ENCODE measurements at places on chromosomes 4 and X.

DNA sequence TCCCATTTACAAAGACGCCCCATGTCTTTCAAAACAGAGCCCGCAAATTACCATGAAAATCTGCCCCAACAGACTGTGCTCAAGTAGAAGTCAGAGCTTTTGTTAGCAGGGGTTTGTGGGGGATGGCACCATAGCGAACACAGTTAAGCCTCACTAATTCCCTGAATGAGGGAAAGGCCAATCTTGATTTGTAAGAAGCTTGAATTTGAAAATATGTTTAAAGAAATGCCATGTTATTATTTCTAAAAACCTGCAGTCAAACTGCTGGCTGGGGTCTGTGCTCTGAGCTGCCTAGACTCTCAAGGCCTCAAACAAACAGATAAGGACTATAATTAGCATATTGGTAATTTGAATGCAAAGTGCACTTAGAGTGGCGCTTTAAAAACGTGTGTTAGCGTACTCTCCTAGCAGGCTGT lies 9.4 kb upstream of the PAK3 start:
- no peak for DNase-seq

DNA sequence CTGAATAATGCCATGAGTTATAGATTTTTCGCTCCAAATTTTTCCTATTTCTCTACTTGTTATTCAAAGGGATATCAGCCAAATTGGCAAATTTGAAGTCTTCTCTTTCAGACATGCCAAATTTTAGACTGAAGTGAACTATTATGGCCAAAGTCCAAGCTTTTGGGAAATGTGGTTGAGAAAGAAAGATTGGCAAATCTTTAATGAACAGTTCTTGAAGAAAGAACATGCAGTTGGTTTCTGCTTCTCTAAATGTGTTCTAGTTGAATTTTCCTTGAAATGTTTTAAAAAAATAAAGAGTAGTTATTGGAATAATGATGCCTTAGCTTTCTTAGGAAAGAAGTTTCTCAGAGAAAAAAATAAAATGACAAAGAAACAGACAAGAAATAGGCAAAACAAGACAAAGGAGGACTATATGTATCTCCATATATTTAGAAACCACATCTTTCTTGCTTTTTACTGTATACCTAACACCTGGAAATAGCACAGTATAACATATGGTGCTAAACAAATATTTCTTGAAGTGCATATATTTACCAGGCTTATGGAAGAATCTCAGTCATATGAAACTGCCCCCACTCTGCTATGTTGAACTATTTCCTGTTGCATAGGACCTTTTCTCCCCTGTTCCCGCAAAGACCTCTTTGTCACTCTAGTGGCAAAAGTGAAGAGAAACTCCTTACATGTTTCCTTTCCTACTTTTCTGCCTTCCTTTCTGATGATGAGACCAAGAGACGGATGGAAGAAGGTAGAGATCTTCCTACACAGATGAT lies 250.0 kb downstream of the ARHGAP24 start:
- no peak for DNase-seq

DNA sequence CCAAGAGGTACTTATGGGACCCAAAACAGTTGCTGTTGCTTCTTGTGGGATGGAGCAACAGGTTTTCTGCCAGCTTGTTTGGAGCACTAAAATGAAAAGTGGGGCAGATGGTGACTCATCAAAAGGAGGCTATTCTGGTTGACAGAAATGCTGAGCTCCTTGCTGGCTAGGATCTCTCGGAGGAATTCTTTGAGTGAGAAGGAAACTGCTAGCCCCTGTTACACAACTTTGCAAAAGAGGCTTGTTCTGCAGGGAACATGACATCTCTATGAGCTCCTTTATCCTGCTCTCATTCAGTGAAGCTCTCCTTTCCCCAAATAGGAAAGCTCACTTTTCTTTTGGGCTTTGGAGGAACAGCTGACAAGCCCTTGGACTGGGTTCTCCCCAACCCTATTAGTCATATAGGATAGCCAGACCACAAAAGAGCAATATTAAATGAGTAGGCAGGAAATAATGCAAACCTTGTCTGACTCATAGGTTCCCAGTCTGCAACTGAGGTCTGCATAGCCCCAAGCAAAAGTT lies 108.3 kb downstream of the CDS1 start:
- DNase-seq: peak; percentile 40

GRCh38 chrX:154329294-154329693 lies 33.7 kb downstream of the TKTL1 start:
- DNase-seq: no peak

GRCh38 chr4:141081921-141082395 lies 51.3 kb downstream of the RNF150 start:
- DNase-seq: no peak

DNA sequence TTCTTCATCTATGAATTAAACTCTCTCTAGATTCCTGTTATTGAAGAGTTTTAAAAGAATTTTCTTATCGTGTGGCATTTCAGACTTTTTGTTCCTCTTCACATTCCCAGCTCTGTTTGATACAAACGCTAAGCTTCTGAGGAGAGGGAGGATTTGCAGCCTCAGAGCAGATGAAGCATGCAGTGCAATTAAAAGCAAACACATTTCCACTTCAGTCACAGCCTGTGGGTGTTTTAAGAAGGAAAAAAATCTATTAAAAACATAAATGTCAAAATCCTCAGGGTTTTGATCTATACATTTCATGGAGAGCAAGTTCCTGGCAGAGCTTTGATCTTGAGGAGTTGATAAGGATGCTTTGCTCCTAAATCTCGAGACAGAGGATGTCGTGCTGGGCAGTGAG lies 442.4 kb upstream of the BOD1L1 start:
- DNase-seq: no peak

DNA sequence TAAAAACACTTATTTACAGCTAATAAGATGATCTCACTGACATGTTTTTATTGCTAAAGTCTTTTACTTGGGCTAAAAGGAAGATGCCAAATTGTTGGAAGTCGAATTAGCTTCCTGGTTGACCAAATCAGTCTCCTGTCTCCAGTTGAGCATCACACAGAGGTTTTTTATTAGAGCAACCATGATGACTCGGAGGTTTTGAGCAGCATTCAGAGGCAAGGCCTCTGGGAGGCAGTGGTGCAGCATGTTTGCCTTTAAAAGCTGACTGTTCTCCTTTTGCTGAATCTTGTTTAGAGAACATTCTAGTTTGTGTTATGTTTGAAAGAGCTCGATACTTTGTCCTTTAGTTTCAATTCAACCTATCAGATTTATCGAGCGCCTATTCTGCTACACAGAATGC lies 2.1 kb downstream of the UCHL1 start:
- DNase-seq: no peak

DNA sequence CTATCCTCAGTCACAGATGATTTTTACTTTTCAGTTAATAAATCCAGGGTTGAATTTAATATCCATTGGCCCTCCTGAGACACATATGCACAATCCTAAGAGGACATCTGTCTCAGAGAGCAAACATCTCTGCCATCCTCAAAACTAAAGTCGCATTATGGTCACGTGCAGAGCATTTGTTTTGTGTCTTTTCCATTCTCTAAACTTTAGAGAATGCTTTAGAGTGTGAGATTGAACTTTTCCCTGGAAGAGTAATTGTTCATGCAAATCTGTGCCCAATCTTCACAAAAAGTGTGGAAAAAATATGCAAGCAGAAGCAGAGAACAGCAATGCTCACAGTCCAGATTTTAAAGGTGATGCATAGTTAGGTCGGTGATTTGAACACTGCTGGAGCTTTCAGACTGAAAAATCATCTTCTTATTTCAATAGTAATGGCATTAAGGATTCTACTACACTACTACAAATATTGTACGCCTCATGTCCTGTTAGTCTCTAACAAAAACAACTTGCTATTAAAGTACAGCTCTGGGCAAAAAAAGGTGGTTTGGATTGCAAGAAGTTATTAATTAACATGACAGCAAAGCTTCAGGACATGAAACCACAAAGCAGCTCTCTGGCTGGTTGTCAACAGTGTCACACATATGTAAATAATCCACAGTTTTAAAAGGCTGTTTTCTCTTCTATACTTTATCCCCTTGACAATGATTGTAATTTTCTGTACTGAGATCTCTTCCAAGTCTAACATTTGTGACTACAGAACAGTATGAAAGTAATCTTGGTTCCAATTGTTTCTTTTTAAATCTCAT lies 19.9 kb downstream of the DCHS2 start:
- no peak for DNase-seq

GRCh38 chr4:159563257-159563656 lies 460.4 kb downstream of the RAPGEF2 start:
- no peak for DNase-seq

DNA sequence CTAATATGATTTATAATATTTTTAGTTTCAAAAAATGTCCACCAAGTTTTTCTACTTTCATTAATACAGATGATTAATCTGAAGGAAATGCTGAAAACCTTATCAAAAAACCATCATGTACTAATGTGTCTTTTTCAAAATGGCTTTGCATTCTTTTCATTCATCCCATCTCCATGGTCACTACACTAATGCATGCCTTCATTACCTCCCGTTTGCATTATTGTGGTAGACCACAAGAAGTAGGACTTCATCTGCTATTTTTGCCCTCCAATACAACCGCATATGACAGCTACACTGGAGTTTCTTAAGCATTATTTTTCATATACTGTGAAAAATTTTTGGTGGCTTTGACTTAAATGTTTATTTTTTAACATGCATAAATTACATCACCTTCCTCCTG lies 37.9 kb upstream of the FSTL5 start:
- no peak for DNase-seq

DNA sequence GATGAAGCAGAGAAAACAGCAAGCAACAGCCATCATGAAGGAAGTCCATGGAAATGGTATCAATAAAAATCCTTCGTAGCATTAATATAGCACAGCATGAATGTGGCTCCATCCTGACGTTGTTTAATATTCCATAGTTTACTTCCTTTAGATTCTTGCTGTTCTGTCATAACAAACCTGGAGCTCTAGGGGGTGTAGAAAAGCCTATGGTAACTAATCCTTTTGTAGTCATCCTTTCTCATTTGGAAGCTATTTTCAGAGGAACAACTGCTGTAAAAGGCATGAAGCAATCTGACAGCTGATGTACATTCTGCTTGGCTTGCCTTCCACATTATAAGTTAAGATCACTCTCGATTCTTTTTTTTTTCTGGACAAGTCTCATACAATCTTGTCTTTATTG lies 914 bp downstream of the MYOZ2 start:
- no peak for DNase-seq

DNA sequence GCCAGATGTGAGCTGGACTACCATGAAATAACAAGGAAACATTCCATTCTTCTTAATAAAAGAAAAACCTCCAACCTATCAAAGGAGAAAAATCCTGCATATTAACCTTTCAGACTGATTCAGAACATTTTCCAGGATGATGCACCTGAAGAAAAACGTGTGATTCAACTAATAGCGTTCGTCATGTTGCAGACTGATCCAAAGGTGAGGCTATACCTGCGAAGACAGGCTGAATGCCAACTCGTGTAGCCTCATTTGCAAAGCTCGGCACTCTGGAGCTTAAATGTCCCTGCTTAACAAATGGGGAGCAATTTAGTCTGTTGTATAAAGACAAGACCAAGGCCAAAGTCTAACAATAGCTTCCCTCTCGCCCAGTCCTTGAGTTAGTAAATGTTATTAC lies 172.0 kb upstream of the NOCT start:
- no peak for DNase-seq

GRCh38 chr4:26594778-26595177 lies 10.9 kb downstream of the TBC1D19 start:
- DNase-seq: no peak

DNA sequence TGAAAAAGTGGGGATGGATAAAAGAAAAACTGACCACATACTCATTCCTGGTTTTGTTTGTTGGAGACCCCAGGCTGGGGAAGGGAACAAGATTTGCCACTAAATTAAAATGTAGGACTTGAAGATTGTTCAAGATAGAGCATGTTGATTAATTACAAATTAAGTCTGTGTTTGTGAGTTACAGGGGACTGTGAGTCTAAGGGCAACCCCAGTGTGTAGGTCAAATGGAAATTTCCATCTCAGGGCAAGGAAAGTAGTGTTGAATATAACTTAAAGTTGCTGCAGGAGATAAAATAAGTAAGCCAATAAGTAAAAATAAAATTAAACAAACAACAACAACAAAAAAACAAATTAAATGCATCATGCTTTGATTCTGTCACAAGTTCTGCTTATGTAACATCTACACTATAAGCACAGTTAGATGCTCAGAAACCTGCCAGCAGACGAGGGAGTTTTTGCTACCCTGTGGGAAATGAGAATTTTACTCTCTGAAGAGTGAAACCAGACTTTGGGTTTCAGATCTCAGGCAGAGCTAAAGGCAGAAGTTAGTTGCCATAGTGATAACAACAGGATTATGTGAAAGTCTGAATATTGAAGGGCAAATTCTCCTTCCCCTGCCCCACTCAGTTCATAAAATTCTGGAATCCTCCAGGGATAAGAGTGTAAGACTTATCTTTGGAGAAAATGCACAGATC lies 352.3 kb downstream of the GRXCR1 start:
- DNase-seq: no peak

DNA sequence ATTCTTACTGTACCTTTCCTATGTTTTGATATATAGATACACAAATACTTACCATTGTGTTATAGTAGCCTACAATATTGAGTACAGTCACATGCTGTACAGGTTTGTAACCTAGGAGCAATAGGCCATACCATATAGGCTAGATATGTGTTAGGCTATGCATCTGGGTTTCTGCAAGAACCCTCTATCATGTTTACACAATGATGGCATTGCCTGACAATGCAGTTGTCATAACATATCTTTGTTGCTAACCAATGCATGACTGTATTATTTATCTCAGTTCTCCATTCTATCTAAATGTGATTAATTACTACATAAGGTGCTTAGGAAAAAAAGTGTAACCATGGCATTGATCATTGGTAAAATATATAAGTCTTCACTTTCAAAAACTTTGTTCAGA lies 10.0 kb upstream of the SPCS3 start:
- DNase-seq: no peak

DNA sequence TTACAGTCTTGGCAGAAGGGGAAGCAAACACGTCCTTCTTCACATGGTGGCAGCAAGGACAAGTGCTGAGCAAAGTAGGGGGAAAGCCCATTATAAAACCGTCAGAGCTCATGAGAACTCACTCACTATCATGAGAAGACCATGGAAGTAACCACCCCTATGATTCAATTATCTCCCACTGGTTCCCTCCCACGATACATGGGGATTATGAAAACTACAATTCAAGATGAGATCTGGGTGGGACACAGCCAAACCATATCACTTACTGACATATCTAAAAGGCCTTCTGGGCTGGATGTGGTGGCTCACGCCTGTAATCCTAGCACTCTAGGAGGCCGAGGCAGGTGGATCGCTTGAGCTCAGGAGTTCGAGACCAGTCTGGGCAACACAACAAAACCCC lies 117.1 kb upstream of the USP9X start:
- DNase-seq: no peak

DNA sequence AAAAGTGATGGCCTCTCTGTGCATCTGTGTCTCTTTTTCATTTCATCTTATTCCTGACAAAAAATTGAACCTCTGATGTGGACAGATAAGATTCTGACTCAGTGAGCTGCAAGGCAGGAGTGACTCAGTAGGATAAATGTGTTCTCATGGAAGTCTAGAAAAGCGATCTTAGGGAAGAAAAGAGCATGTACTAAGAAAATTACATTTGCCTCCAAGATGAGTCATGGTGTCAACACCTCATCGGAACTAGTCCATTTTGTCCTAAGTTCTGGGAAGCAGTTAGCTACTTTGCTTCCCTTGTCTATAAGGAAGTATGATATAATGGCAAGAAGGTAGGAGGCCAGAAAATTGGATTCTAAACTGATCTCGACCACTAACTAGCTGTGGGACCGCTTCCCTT lies 83.5 kb upstream of the AFF2 start:
- no peak for DNase-seq
